ENCODE measurements at places on chromosomes 6 and 20.

DNA sequence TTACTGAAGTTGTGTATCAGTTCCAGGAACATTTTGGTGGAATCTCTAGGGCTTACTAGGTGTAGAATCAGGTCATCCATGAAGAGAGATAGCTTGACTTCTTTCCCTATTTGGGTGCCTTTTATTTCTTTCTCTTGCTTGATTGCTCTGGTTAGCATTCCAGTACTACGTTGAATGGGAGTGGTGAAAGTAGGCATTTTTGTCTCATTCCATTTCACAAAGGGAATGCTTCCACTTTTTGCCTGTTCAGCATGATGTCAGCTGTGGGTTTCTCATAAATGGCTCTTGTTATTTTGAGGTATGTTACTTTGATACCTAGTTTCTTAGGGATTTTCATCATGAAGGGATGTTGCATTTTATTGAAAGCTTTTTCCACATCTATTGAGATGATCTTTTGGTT lies 195.3 kb downstream of the MOXD1 start:
- DNase-seq, result no peak

DNA sequence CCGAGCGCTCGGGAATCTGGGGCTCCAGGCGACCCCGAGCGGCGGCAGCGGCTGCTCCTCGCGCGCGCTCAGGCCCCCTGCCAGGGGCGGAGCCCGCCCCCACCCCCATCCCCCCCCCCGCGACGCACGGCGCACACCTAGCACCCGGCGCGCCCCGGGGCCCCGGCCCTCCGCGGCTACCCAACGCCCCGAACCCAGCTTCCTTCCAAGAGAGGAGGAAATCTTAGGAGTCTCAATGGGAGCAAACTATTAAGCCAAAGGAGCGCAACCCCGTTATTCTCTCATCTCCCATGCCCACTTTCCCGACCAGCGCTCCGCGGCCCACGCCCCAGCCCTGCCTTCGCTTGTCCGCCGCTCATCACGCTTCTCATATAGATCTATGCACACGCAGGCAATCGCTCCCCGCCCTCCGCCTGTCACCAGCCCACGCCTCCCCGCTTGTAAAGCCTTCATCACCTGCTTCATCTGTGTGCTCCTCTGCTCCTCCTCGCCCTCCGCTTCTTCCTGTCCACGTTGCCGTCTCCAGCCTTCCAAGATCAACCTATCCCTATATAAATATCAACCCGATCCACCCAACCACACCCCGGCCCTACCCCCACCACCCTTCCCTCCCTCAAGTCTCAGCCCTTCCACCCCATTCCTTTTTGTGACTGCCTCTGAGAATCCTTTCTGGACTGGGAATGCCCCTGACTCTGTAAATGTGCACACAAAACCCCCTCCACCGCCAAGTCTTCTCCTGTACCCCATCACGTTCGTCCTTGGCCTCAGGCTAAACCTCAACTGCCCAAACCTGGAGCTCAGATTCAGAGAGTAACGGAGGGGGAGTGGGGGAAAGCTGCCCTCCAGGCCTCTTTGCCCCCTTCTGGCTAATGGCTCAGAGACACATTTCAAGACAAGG lies at the start of gene DLK2:
Gene DLK2, minus strand, starts transcription at position 18 of the 898 bp plus-strand sequence. CDS start 723 bp downstream, outside the sequence.
- DNase-seq, result no peak

DNA sequence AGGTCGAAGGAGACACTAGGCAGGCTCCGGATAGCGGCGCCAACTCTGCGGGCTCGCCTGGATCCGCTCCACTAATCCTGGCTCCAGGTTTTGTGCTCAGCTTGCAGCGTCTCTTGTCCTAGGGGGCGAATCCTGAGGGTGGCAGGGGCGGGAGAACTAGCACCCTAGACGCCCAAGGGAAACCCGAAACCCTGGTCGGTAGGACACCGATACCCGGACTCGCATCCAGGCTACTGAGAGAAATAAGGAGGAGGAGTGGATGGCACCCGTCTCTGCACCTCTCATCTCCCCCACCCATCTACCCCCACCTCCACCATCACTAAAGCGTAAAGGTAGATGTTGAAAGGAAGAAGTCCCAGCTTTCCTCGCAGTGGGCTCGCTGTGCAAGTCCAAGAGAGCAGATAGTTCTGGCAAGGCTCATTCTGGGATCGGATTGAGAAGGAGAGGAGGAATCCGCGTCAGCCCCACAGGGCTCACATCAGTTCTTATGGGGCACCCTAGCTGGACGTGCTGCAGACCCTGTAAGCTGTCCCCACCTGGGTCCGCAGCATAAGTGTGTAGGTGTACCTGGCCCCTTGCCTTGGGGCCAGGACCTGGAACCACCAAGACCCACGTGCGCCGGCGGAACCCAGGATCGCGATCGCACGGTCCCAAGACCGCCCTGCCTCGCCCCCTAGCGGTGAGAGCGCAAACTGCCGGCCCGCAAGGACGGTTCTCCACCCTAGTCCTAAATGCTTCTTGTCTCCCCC lies 6.9 kb downstream of the SLC32A1 start:
- DNase-seq, result no peak

GRCh38 chr6:134375220-134375580 lies 57.3 kb upstream of the SGK1 start:
- DNase-seq, result no peak
